ENCODE measurements at places on chromosomes 2 and 18. TPM values are rescaled to one million over a fixed set of nuclear protein-coding genes. Genes with fewer than 3 reads are reported as not detected.

- peaks cover 5% of the 10 kb centered on the region for H3K36me3 ChIP-seq
- peaks cover 6% of the 10 kb centered on the region for H3K4me1 ChIP-seq
- no peak overlapping the region for H3K27ac ChIP-seq
- H3K27me3 ChIP-seq = no peaks in the 10 kb centered on the region
- DNase-seq = no peak
- no peak overlapping the region for H3K4me3 ChIP-seq
Observed at GRCh38 chr2:143398781-143399180, 269.6 kb downstream of the ARHGAP15 start.

DNA sequence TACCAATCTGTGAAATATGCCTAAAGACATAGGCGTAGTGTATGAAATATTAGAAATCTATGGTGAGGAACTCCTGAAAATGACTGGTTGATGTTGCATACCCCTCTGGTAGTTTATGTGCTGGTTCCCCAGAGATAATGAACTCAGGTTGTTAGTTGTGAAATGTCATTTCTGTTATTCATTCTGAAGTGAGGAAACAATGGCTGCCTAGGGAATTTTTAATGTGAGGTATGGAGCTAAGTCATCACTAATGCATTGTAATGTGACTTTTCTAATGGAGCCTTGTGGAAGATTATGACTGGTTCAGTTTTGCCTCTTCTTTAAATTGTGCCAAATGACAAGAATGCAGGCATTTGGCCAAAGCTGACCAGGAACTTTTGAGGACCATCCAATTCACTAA is 61.6 kb upstream of the RAB27B start:
- no peak overlapping the region for H3K27ac ChIP-seq
- H3K4me3 ChIP-seq = no peak overlapping the region

The SERPINB8 gene
- 25.5 TPM for total RNA-seq

DNA sequence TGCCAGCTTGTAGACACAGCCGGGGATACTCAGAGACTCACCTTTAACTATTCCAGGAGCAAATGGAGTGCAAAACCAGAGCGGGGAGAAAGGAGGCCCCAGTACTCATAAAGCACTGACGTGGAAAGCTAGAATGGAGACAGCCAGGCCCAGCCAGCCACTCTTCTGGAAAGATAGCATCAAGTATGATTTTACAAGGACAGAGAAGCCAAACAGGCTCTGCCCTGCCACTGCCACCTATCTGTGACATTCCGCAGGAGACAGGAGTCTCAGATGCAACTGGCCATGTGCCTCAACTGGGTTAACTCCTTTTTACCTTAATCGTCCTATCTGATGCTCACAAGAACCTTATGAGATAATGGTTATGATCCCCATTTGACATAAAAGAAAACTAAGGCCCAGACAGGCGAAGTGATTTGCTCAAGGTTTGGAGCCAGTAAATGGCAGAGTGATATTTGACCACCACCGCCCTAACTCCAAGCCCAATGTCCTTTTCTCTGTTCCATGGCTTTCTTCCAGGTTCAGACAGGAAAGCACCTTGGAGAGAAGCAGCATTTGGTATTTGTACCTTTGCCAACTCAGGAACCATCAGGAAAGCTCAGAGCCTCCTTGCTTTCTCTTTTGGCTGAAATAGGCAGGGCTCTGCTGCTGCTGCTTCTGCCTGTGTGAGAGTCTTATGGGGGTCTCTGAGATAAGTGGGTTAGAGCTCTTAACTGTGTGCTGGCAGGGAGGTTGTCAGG is 15.6 kb downstream of the KIF3C start:
- DNase-seq = no peak
- no peak overlapping the region for H3K4me3 ChIP-seq
- H3K27ac ChIP-seq = no peak overlapping the region
- no peaks in the 10 kb centered on the region for H3K4me1 ChIP-seq
- no peaks in the 10 kb centered on the region for H3K27me3 ChIP-seq

GRCh38 chr2:138707392-138708074 is 72.7 kb downstream of the NXPH2 start:
- H3K4me3 ChIP-seq = no peak overlapping the region
- H3K27me3 ChIP-seq = no peaks in the 10 kb centered on the region
- H3K4me1 ChIP-seq = no peaks in the 10 kb centered on the region
- no peak overlapping the region for H3K27ac ChIP-seq
- no peak for DNase-seq
